ENCODE measurements at places on chromosomes 2 and 18. TPM values are rescaled to one million over a fixed set of nuclear protein-coding genes. Genes with fewer than 3 reads are reported as not detected.

The REG1B gene
- total RNA-seq, result not detected

The RHOB gene
- 193 TPM for total RNA-seq

The LRRTM4 gene
- total RNA-seq, result not detected

The COL5A2 gene
- 56.0 TPM for total RNA-seq

The ZNF804A gene
- total RNA-seq, result not detected

The MEP1B gene
- total RNA-seq, result 0.15 TPM

The AP1S3 gene
- 23.7 TPM for total RNA-seq

The TMEM169 gene
- total RNA-seq, result 0.85 TPM

The RAPGEF4 gene
- 0.21 TPM for total RNA-seq

The EIF2B4 gene
- total RNA-seq, result 59.1 TPM

The CABYR gene
- total RNA-seq, result 11.7 TPM

The COLEC12 gene
- 0.06 TPM for total RNA-seq

The LIPG gene
- 0.10 TPM for total RNA-seq

The DQX1 gene
- total RNA-seq, result not detected

The DPP10 gene
- total RNA-seq, result not detected

The SDC1 gene
- 184 TPM for total RNA-seq

The KCNK3 gene
- total RNA-seq, result 1.4 TPM

The PTPRN gene
- 2.2 TPM for total RNA-seq

The ACKR3 gene
- total RNA-seq, result 36.4 TPM

The GRP gene
- total RNA-seq, result not detected

The YPEL5 gene
- total RNA-seq, result 61.6 TPM

The PAX8 gene
- total RNA-seq, result 0.77 TPM

The CBLN2 gene
- 0.06 TPM for total RNA-seq

The GNLY gene
- total RNA-seq, result not detected

The SFTPB gene
- total RNA-seq, result 0.23 TPM

The ATP8B1 gene
- 9.9 TPM for total RNA-seq

The CNTNAP5 gene
- not detected for total RNA-seq

The FOXD4L1 gene
- 0.31 TPM for total RNA-seq

The SCTR gene
- not detected for total RNA-seq

The LRRC30 gene
- not detected for total RNA-seq

The TXNDC2 gene
- total RNA-seq, result 0.38 TPM

The DSC1 gene
- total RNA-seq, result not detected

The TTC32 gene
- total RNA-seq, result 15.0 TPM

The FBXO48 gene
- total RNA-seq, result 0.71 TPM

The SLC40A1 gene
- 3.8 TPM for total RNA-seq

The NTSR2 gene
- total RNA-seq, result not detected

The CD28 gene
- total RNA-seq, result not detected

The SPIRE1 gene
- total RNA-seq, result 26.9 TPM

The NDC80 gene
- 16.5 TPM for total RNA-seq

The RPS27A gene
- 2,589 TPM for total RNA-seq

The ARHGAP15 gene
- total RNA-seq, result not detected

The HAAO gene
- not detected for total RNA-seq

The KIF5C gene
- total RNA-seq, result 0.42 TPM

The TMEM200C gene
- total RNA-seq, result not detected

The PKDCC gene
- 32.9 TPM for total RNA-seq

The APLF gene
- total RNA-seq, result 1.0 TPM

The SP3 gene
- 50.0 TPM for total RNA-seq

The INHBB gene
- 14.2 TPM for total RNA-seq

The SLC9A4 gene
- total RNA-seq, result not detected

The MERTK gene
- 2.1 TPM for total RNA-seq

The PRSS56 gene
- total RNA-seq, result 0.16 TPM

The C2orf66 gene
- 0.07 TPM for total RNA-seq

The DUSP2 gene
- 0.53 TPM for total RNA-seq

The POMC gene
- total RNA-seq, result not detected

The WDR35 gene
- 14.1 TPM for total RNA-seq

The PLGLB2 gene
- total RNA-seq, result 0.49 TPM

The AQP12B gene
- not detected for total RNA-seq

Measured in A549 treated with DMSO at 1 μM for 4 hours (cell line).